Aorta (tissue), 5 donors: ENCODE measurements at places on chromosomes 16 and 17. TPM values are rescaled to one million over a fixed set of nuclear protein-coding genes. Genes with fewer than 3 reads are reported as not detected.

The CIBAR2 gene
- total RNA-seq: not detected

The EFCAB3 gene
- total RNA-seq: not detected

The TNFRSF17 gene
- not detected for total RNA-seq

The KRTAP4-6 gene
- not detected for total RNA-seq

The IL32 gene
- total RNA-seq: 71.6 TPM

The NOG gene
- 0.84 TPM for total RNA-seq

The CCL8 gene
- 4.5 TPM for total RNA-seq

The CDRT15 gene
- total RNA-seq: not detected

The IFI35 gene
- 35.3 TPM for total RNA-seq

The VMO1 gene
- 6.6 TPM for total RNA-seq

The CENPN gene
- 5.3 TPM for total RNA-seq

The TP53TG3C gene
- not detected for total RNA-seq

The MLYCD gene
- total RNA-seq: 8.6 TPM

The SCIMP gene
- total RNA-seq: 6.1 TPM

The PRR29 gene
- total RNA-seq: 0.62 TPM

The KRT31 gene
- not detected for total RNA-seq

The TSNAXIP1 gene
- 1.1 TPM for total RNA-seq
